Activated T-helper 2 cell treated with anti-CD3 and anti-CD28 coated beads, Interferon-gamma antibody, Interleukin-2, Interleukin-4, amounts not matched to agents 10 μg/mL and 5 μg/mL and 100 μg/mL, durations not matched to agents 14 hours and 24 hours and 36 hours (primary cell): ENCODE measurements at places on chromosomes 2 and 18. TPM values are rescaled to one million over a fixed set of nuclear protein-coding genes. Genes with fewer than 3 reads are reported as not detected.

KCNS3 gene
- 0.16 and 0.48 TPM in 2 replicates for total RNA-seq

KIF1A gene
- 0.97 and 2.2 TPM in 2 replicates for total RNA-seq

ANKRD30B gene
- not detected in 2 replicates for total RNA-seq

STPG4 gene
- total RNA-seq, result not detected in 2 replicates

ELOA2 gene
- total RNA-seq, result not detected in 2 replicates

SATB2 gene
- total RNA-seq, result 0.05 TPM in 2 replicates

CLEC4F gene
- 0.11 TPM in 1 of 2 replicates, not detected in the other for total RNA-seq

CASP10 gene
- 14.3 and 17.3 TPM in 2 replicates for total RNA-seq

EFEMP1 gene
- total RNA-seq, result not detected in 2 replicates

PRSS56 gene
- not detected in 2 replicates for total RNA-seq

SERPINB11 gene
- total RNA-seq, result not detected in 2 replicates

SERPINB10 gene
- total RNA-seq, result not detected in 2 replicates

HTR2B gene
- total RNA-seq, result not detected in 2 replicates
